ENCODE measurements at places on chromosomes 4 and X. TPM values are rescaled to one million over a fixed set of nuclear protein-coding genes. Genes with fewer than 3 reads are reported as not detected.

DNA sequence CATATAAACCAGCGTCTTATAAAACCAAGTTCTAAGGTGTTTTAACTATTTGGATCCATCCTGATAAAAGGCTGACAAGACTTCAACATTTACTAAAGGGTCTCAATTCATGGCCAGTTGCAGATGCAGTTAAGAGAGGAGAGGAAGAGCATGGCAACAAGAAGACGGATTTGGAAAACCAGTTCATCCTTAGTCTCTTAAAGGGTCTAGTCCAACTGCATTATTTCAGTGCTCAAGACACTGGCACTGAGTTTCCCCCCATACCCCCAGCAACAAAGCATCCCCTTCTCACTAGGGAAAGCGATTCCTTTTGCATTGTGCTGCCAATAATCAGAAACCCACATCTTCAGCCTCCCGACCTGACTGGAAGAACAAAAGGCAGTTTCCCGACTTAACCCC lies 90.3 kb upstream of the TFDP3 start:
- DNase-seq, result no peak

DNA sequence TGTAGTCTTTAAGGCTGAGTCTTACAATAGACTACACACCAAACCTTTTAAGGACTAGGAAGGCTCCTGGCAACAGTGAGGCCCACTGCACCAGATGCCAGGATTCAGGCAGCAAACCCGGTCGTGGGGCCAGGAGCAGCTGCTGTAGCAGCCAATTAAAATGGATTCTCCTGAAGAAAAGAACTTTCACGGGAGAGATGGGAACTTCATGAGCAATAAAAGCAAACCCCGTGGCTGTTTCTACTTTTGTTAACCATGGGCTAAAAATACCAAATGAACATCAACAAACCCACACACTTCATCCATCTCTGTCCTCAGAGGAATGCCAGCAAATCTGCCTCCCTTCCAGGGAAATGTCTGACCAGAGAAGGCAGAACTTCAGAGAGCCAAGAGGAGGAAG lies 101.4 kb downstream of the BTC start:
- DNase-seq, result peak; percentile 11

GRCh38 chr4:1627417-1628313 lies 56.4 kb downstream of the FAM53A start:
- no peak for DNase-seq

DNA sequence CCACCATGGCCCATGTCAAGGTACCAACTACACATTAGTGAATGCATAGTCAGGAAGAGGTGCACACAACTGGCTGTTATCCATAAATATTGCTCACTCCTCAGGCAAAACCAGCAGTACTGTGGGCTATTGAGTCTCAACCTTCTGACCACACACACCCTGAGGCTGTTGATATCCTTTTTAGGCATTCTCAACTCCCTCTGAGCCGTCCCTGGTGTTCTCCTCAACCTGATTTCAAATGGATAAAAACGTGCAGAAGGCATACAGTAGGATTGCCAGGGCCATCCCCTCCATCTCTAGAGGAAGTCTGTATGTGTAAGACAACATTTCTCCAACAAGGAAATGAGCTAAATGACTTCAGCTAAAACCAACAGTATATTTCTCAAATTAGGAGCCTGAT lies 98.7 kb upstream of the KLHL13 start:
- DNase-seq, result no peak

- DNase-seq, result no peak
Measured at GRCh38 chr4:82266345-82266744, 107.4 kb downstream of the HNRNPD start.

Gene C4orf50
- polyA plus RNA-seq, result not detected

All from AG04450 (cell line).